ENCODE measurements at places on chromosomes 12 and 14.

DNA sequence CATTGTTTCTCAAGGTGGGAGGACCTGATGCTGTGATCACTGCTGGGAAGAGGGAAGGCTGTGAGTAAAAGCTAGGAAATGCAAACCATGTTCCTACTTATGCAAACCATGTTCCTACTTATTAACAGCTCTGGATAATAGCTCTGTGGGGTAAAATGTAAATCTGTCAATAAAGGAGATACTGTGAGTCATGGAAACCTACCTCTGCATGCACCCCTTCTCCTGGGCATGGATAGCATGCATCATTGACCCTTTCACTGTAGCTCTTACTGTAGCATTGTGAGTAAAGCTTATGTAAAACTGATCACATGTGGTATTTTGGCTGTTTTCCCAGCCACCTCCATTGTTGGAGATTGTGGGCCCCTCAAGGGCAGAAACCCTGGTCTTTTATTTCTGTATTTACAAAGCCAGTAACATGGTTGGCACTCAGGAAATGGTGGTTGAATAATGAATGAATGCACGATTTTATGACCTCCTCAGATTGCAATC, 253.7 kb downstream of the GRIN2B start:
- no peak for DNase-seq

GRCh38 chr12:77497647-77498046, 333.0 kb upstream of the NAV3 start:
- no peak for DNase-seq

DNA sequence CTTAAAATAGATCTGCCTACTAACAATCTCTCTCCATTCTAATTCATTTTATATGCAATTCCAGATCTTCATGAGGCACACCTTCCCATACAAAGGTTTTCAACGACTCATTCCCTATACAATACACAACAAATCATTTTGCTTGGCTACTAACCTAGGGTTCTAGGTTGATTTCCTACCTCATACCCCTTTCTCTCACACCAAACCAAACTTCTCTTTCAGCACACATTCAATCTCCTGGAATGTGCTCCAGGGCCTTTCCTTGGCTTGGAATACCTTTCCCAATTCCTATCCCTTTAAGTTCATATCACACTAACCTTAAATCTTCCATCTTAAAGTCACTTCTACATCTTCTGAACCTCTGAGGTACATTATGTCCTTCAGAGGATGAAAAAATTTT, 38.7 kb upstream of the MTERF2 start:
- DNase-seq = no peak

- DNase-seq = no peak
Measured at GRCh38 chr12:54840244-54840865, 14.0 kb upstream of the MUCL1 start.

DNA sequence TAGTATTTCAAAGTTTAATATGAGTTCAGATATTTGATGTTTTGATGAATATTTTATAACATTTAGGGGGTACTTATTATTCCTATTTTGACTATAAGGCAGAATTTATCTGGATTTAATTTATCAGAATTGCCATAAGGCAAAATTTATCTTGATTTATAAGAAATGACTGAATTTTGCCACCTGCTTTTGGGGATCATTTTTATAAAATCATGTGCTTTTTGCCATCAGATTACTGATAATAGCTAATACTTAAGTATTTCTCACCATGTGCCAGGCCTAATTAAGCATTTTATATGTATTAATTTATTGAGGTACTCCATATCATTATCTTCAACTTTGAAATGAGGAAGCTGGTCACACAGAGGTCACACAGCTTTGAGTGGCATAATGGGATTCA, 423.7 kb downstream of the PRKD1 start:
- DNase-seq = no peak

- DNase-seq = peak; percentile 2
Measured at GRCh38 chr14:30440961-30441360, 118.0 kb upstream of the G2E3 start.

DNA sequence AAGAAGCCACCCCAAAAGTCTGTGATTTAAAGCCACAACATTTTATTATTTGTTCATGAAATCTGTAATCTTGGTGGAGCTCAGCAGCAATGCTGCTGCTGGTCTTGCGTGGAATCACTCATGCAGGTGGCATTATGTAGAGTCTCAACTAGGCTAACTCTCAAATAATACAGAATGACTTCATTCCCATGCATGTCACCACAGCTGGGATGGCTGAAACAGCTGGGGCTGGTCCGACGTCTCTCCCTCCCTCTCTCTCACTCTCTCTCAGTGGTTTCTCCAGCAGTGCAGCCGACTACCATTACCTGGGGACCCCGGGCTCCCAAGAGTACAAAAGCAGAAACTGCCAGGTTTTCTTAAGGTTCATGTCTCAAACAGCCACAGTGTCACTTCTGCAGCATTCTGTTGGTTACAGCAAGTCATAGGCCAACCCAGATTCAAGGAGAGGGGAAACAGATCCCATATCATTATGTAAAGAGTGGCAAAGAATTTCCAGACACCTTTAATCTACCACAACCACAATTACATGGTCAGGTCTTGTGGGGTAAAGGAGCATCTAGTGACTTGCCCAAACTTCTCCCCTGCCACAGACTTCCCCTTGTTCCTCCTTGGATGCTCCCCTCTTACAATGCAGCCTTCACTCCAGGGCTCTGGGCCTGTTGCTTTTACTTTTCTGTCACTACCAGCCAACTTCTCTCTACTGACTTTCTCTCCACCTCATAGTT, 192.0 kb upstream of the HMGA2 start:
- DNase-seq = no peak

- DNase-seq = no peak
Measured at GRCh38 chr12:122537021-122537420, 10.0 kb downstream of the KNTC1 start.

DNA sequence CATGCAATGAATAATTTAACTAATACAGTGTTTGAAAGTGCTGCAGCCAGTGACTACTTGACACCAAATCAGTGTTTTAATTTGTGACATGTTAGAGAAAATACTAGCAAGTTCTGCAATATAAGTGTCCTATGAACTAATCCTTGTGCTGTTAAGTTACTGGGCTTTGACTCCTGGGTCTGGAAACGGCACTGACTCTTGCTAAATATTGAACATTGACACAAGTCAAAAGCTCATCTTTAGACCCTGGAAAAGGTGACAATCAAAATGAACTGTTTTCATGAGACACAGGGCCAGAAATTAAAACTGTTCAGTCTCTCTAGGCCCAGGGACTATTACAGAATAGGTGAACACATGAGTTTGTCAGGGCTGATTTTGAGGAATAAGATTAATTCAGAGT, 268.1 kb downstream of the IPO8 start:
- no peak for DNase-seq

DNA sequence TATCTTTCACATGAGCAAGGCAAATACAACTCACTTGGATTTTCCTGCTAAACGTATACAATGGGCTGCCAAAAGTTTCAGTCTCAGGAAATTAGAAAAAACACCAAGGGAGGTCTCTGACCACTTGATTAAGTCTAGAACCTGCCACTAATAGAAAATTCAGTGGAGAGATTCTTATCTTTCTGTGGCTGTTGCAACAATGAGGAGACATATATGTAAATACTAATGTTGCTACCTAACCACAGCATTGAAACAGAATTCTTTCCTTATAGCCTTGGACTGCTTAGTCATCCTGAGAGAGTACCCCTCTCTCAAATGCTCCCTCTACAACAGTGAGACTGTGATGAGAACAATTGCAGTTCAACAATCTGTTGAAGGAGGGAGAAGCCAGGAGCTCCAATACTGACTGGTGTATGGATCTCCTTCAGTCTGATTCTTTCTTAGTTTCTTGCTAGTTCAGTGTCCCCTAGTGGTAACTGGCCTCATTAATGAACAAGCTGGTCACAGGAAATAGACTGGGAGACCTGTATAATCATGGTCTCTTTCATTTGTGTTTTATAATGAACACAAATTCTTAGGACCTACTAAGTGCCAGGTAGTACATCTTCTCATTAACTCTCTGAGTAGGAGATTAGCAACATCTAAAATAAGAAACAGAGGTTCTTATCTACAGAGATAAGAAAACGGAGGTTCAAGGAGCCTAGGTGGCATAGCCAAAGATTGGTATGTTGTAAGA, 164.5 kb downstream of the SLC38A4 start:
- DNase-seq = peak; percentile 71

DNA sequence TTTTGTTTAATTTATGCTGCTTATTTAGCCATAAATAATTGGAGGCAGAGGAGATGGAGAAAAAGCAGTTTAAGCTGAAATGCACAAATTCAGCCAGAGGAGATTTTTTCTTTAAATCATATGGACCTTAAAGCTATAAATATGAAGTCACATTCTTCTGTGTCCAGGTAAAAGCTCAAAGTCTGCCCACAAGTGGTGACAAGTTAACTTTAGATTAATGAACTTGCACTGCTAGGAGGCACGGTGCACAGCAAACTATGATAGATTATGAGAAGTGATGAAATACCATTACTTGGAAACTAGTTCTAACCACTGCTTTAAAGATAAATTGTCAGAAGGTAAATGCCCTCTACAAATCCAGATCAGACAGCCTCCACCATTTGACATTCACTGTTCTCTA, 69.0 kb downstream of the IFT81 start:
- no peak for DNase-seq

GRCh38 chr14:54902143-54902520, 494 bp downstream of the GCH1 start:
- DNase-seq = no peak

GRCh38 chr12:132614861-132615578, 3.6 kb upstream of the P2RX2 start:
- no peak for DNase-seq

DNA sequence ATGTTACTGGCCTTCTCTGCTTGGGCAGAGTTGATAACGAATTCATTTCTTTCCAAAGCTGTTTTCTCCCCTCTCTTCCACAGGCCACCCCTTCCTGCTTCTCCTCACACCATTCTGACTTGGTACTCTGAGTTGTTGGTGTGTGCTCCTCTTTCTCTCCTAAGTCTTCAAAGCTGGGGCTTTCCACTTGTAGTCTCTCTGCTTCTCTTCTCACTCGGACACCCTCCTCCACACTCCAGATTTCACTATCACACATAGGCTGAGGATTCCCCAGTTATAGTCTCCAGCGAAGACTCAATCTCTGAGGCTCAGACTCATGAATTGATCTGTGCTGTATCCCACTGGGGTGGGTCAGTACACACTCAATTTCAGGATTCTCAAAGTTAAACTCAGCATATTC, 201.0 kb downstream of the SSPN start:
- DNase-seq = no peak

- no peak for DNase-seq
Measured at GRCh38 chr12:111864913-111865312, 22.9 kb downstream of the MAPKAPK5 start.

- DNase-seq = no peak
Measured at GRCh38 chr12:133057446-133057845, 20.1 kb downstream of the ZNF84 start.

DNA sequence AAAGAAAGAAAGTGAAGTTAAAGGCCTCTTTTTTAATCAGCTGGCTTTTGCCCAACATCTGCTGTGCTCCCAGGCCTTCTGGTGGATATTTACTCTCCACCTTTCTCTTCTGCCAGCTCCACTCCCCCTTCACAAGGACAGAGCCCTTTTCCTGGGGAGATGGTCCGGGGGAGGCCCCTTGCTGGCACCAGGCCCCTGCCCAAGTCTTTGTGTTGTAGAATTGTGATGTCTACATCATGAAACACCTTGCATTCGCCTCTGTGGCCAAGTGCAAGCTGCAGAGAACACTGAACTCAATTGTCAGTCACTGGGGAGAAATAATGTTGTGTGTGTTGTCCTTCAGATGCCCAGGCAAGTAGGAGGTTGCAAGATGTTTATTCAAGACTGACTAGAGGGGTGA, 150.3 kb downstream of the DPF3 start:
- DNase-seq = no peak

DNA sequence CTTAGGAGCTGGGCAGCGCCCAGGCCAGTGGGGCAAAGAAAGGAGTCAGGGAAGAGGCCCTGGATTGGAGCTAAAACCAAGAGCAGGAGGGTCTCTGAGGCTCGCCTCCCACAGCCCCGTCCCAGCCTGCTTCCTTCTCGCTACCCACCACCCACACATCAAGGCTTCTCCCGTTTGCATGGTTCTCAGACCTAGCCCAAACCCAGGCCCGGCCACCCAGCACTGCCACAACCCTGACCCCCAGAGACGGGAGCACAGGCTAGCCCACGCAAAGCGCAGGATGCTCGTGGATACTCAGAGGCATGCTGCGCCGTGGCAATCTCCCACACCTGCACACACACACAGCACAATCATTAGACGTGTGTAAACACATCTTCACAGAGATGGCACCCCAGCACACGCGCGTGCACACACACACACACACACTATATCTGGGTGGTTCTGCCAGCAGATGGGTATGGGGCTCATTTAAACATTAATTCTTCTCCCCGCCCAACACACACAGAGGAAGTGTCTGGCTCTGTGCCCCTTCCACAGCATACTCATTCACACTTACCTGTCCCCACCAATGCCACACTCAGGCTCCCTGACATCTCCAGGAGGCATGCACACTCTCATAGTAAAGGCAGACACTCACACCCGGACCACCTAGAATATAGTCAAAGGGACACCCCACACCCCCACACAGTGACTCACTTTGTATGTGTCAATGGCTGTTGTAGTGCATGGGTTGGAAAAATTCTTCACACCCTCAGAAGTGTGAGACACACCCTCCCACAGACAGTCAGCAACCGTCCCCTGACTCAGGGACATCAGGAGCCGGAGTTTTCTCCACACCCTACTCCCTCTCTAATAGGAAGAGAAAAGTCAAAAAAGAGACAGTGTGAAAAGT, 1.1 kb downstream of the CARMIL3 start:
- no peak for DNase-seq

- DNase-seq = no peak
Measured at GRCh38 chr14:65184032-65184764, 81.9 kb upstream of the MAX start.

DNA sequence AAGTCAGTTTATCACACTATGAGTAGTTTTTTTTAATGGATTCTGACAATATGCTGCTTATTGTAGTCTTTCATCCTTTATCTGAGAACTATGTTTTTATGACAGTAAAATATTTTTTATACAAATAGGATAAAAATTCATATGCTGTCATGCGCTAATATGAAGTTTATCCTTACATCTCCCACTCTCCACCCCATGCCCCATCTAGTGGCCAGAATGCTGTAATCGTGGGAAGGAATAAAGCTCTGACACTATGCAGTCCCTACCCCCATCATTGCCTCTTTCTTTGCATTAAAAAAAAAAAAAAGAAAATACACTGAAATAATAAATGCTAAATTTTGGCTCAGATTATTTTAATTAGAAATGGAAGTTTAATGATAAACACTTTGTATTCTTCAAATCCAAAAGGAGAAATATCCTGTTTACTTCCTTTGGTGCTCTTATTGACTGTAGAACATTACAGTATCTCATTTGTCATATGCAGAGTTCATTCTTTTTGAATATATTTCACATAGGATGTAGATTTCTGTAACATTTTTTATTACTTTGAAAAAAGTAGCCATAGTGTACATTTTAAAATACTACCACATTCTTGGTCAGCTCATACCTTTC, 145.9 kb upstream of the SLCO1C1 start:
- no peak for DNase-seq

GRCh38 chr12:49323524-49324097, 556 bp downstream of the TROAP start:
- no peak for DNase-seq

- no peak for DNase-seq
Measured at GRCh38 chr12:58393152-58393551, 451.8 kb downstream of the ATP23 start.
